Transverse colon (tissue), 4 donors: ENCODE measurements at places on chromosomes 4 and X. TPM values are rescaled to one million over a fixed set of nuclear protein-coding genes. Genes with fewer than 3 reads are reported as not detected.

Gene PLAC1
- total RNA-seq = 0.79 TPM

Gene ADGRL3
- 2.2 TPM for total RNA-seq

Gene CDK16
- 105 TPM for total RNA-seq

Gene EGFL6
- not detected for total RNA-seq

Gene MGAT4D
- total RNA-seq = not detected

Gene EXOC1L
- not detected for total RNA-seq

Gene TRMT2B
- 20.9 TPM for total RNA-seq

Gene USP51
- total RNA-seq = not detected

Gene RBM46
- not detected for total RNA-seq

Gene CENPVL1
- total RNA-seq = not detected

DNA sequence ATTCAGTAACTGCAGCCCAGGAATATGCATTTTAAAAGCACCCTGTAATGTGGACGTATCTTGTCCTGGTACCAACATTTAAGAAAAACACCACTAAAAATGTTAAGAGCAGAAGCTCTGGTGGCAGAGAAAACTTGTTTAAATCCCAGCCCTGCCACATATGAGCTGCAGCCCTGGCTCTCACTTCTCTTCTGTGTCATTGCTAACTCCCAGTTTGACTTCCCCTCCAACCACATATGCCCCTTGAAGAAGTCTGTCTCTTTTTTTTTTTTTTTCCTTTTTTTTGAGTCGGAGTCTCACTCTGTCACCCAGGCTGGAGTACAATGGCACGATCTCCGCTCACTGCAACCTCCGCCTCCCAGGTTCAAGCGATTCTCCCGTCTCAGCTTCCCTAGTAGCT lies 14.8 kb downstream of the LHFPL1 start:
- H3K27me3 ChIP-seq = no peaks in the 10 kb centered on the region
- H3K4me1 ChIP-seq = no peaks in the 10 kb centered on the region
- no peak overlapping the region for H3K27ac ChIP-seq
- no peaks in the 10 kb centered on the region for H3K36me3 ChIP-seq
- DNase-seq = no peak

GRCh38 chrX:24619647-24620046 lies 27.5 kb downstream of the PCYT1B start:
- H3K27ac ChIP-seq = no peak overlapping the region
- H3K36me3 ChIP-seq = no peaks in the 10 kb centered on the region
- DNase-seq = no peak

GRCh38 chrX:23885803-23886202 lies 21.9 kb downstream of the APOO start:
- peak overlapping the region; percentile 9 for H3K27ac ChIP-seq
- no peaks in the 10 kb centered on the region for H3K27me3 ChIP-seq
- no peak overlapping the region for H3K4me3 ChIP-seq
- H3K36me3 ChIP-seq = no peaks in the 10 kb centered on the region

DNA sequence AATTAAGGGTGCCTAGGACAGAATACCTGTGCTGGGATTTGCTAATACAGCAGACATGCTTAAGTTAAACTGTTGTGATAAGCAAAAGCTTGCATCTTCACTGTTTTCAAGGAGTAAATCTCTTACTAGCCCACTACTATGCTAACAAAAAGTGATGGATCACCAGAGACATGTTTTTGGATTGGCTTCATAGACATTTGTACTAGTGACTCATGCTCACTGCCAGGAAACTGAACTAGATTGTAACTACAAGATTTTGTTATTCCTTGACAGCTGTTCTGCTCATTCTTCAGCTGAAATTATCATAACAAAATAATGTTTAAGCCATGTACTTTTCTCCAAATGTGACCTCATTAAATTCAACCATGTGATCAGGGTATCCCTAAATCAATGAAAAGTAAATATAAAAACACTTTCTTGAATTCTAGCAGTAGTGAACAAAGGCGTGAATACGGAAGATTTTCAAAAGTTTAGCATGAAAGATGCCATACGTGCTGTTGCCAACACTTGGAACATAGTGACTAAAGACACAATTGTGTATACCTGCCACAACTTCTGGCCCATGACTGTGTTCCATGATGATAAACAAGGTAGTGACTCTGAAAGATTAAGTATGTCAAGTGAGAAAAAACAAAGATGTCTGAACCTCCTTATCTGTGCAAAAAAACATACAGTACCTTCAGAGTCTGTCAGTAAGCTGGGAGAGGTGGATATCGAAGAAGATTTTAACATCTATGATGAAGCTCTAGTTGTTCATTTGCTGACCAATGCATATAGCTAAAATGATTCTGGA lies 154.0 kb downstream of the BTC start:
- H3K27me3 ChIP-seq = no peaks in the 10 kb centered on the region

DNA sequence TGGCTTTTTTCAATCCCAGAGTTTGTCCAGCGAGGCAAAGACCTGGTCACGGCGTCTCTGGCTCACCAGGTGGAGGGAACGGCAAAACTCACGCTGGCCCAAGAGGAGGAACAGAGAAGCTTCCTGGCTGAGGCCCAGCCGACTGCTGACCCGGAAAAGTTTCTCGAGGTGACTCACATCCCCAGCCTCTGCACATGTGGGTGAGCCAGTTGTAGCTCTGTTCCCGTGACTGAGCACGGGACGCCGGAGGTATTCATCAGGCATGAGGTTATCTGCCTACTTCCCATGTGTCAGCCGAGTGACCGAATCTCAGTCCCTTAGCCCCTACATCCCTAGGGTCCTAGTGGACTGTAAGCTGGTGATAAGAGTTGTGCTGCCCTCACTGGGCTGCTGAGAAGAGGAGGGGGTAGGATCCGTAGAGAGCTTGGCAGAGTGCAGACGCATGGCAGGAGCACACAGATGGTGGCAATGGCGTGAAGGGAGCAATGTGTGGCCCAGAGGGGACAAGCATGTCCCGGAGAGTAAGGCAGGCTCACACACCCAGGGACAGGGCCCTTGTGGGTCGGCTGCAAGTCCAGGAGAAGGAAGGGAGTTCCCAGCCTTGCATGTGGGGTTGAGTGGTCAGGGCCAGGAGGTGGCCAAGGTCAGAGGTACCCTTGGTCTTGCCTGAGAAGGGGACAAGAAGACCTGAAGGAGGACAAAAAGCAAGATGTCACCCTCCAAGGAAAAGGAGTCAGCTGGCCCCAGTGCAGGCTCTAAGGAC lies 42.9 kb downstream of the EVC start:
- H3K27me3 ChIP-seq = no peaks in the 10 kb centered on the region
- H3K36me3 ChIP-seq = no peaks in the 10 kb centered on the region
- no peaks in the 10 kb centered on the region for H3K4me1 ChIP-seq
- H3K4me3 ChIP-seq = no peak overlapping the region
- DNase-seq = no peak

- H3K36me3 ChIP-seq = no peaks in the 10 kb centered on the region
- no peaks in the 10 kb centered on the region for H3K4me1 ChIP-seq
- no peak overlapping the region for H3K27ac ChIP-seq
- H3K27me3 ChIP-seq = no peaks in the 10 kb centered on the region
- DNase-seq = no peak
- H3K4me3 ChIP-seq = no peak overlapping the region
Observed at GRCh38 chrX:150889131-150889530, 9.3 kb downstream of the CD99L2 start.

- no peak for DNase-seq
- no peak overlapping the region for H3K27ac ChIP-seq
- no peaks in the 10 kb centered on the region for H3K4me1 ChIP-seq
- H3K4me3 ChIP-seq = no peak overlapping the region
- no peaks in the 10 kb centered on the region for H3K36me3 ChIP-seq
Observed at GRCh38 chrX:96204928-96205327, 479.7 kb upstream of the DIAPH2 start.

GRCh38 chr4:4555916-4556315 lies 14.1 kb upstream of the STX18 start:
- H3K36me3 ChIP-seq = no peaks in the 10 kb centered on the region
- no peak overlapping the region for H3K27ac ChIP-seq
- no peak for DNase-seq
- no peak overlapping the region for H3K4me3 ChIP-seq

- no peak overlapping the region for H3K4me3 ChIP-seq
- DNase-seq = no peak
- H3K36me3 ChIP-seq = no peaks in the 10 kb centered on the region
- H3K27ac ChIP-seq = no peak overlapping the region
- no peaks in the 10 kb centered on the region for H3K27me3 ChIP-seq
- no peaks in the 10 kb centered on the region for H3K4me1 ChIP-seq
Observed at GRCh38 chrX:44580466-44580865, 37.8 kb upstream of the FUNDC1 start.

DNA sequence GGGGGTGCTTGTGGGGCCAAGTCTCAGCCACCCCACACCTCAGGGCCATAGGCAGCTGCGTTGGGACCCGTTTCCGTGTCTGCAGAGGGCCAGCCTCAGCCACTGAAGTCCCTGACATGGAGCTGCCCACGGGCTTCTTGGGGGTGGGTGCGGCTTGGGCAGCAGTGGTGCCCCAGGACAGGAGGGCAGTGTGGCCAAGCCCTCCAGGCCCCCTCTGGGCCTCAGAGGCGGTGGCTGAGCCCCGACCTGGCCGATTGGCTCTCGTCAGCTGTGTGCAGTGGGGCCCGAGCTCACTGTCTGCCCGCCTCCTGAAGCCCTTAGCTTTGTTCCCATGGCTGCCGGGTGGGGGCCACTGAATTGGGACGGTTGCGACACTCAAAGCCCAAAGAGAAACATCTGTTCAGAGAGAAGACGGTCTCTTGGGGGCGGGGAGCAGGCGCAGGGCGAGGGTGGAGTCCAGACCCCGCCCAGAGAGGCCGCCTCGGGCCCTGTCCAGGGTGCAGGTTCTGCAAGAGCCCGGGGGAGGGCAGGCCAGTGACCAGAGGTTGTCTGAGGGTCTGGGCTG lies 9.1 kb downstream of the FGFR3 start:
- peaks cover 7% of the 10 kb centered on the region for H3K27me3 ChIP-seq
- peak; percentile 36 for DNase-seq
- H3K4me1 ChIP-seq = no peaks in the 10 kb centered on the region
- no peak overlapping the region for H3K4me3 ChIP-seq

DNA sequence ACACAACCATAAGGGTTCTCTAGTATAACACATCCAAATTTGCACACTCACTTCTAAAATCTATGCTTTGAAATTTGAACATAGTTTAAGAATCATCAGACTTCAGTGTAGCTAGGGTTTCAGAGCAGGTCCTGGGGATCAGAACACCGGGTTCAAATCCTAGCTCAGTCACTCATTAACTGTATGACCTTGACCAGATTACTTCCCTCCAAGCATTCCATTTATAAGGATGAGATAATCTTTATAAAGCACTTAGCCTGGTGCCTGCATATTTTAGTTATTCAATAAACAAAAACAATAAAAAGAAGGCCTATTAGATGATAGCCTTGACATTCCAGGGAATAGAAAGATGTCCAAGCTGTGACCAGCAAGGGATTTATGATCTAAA lies 4.8 kb upstream of the STBD1 start:
- peak overlapping the region; percentile 41 for H3K27ac ChIP-seq
- no peak overlapping the region for H3K4me3 ChIP-seq
- H3K4me1 ChIP-seq = peaks cover 5% of the 10 kb centered on the region
- no peak for DNase-seq

GRCh38 chrX:44306356-44306755 lies 37.1 kb downstream of the EFHC2 start:
- peak; percentile 26 for DNase-seq
- H3K27ac ChIP-seq = no peak overlapping the region
- H3K27me3 ChIP-seq = no peaks in the 10 kb centered on the region
- H3K36me3 ChIP-seq = no peaks in the 10 kb centered on the region
- H3K4me3 ChIP-seq = no peak overlapping the region

DNA sequence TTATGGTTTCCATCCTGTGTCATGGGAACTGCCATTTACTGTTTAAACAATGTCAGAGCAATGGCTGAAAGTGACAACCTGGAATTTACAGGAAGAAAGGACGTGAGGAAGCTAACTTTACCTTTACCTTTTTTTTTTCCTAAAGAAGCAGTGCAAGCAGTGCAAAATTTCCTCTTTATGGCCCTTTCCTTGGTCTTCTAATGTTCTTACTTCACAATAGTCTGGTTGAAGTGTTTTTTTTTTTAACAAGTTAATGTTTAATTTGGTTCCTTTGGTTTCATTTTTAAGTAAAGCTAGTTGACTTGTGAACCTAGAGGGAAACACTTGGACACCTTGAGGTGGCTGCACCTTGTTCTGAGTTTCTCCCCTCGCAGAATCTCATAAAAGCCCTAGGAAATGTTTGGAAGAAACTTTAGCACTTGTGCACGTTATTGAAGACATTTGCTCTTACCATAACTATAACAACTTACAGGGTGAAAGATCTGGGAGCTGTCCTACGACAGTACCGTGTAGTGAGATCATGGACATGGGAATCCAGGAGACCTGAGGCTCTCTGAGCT lies 1.8 kb downstream of the SGMS2 start:
- peak overlapping the region; percentile 78 for H3K4me3 ChIP-seq
- peak overlapping the region; percentile 98 for H3K27ac ChIP-seq
- DNase-seq = peak; percentile 42
- H3K27me3 ChIP-seq = no peaks in the 10 kb centered on the region
- no peaks in the 10 kb centered on the region for H3K36me3 ChIP-seq

- H3K27me3 ChIP-seq = no peaks in the 10 kb centered on the region
- H3K27ac ChIP-seq = no peak overlapping the region
- no peaks in the 10 kb centered on the region for H3K4me1 ChIP-seq
- H3K4me3 ChIP-seq = no peak overlapping the region
- no peaks in the 10 kb centered on the region for H3K36me3 ChIP-seq
Observed at GRCh38 chr4:11545651-11546050, 117.0 kb upstream of the HS3ST1 start.

GRCh38 chr4:95021099-95021498 lies 263.3 kb downstream of the BMPR1B start:
- no peak overlapping the region for H3K4me3 ChIP-seq
- H3K4me1 ChIP-seq = no peaks in the 10 kb centered on the region
- DNase-seq = no peak

DNA sequence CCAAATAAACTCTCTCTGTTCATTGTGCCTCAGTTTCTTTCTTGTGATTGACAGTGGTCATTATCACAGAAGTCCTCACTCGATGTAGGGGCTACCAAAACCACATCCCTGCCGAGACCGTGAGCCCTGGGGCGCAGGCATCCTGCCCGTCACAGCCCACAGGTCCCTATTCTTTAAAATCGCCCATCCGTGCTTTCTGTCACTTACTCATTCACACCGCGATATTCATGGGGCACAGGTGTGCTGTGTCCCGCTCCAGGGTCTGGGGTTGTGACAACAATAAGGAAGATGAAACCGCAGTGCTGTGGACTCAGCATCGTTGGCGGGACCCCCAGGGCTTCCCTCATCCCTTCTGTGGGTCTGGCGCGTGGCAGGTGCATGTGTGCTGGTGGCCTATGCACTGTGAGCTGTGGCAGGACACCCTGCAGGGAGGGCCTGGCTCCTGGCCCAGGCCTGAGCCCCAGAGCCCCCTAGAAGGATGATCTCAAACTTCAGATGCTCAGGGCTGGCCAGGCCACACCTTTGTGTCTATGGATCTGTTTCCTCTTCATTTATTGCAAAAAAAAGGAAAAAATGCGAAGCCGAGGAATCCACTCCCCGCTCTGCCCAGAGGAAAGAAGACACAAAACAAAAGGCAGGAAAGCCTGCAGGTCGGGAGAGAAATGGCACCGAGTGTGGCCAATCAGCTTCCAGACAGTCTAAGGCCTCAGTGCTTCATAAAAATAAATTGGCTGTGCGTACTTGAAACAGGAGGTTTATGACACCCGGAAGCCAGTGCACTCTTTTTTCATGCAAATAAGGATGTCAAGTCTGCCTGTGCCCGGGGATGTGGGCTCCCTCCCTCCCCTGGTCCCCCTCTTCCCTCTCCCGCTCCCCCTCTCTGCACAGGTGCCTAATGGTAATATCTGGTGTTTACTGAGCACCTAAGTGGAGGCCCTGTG lies 109.5 kb upstream of the ADRA2C start:
- peaks cover 28% of the 10 kb centered on the region for H3K27me3 ChIP-seq
- H3K4me1 ChIP-seq = no peaks in the 10 kb centered on the region
- no peaks in the 10 kb centered on the region for H3K36me3 ChIP-seq
- no peak overlapping the region for H3K4me3 ChIP-seq
- no peak overlapping the region for H3K27ac ChIP-seq
- no peak for DNase-seq
